ENCODE measurements at places on chromosomes 3 and 15.

GRCh38 chr3:42750834-42751233 is 22.2 kb downstream of the CCDC13 start:
- no peak for DNase-seq

DNA sequence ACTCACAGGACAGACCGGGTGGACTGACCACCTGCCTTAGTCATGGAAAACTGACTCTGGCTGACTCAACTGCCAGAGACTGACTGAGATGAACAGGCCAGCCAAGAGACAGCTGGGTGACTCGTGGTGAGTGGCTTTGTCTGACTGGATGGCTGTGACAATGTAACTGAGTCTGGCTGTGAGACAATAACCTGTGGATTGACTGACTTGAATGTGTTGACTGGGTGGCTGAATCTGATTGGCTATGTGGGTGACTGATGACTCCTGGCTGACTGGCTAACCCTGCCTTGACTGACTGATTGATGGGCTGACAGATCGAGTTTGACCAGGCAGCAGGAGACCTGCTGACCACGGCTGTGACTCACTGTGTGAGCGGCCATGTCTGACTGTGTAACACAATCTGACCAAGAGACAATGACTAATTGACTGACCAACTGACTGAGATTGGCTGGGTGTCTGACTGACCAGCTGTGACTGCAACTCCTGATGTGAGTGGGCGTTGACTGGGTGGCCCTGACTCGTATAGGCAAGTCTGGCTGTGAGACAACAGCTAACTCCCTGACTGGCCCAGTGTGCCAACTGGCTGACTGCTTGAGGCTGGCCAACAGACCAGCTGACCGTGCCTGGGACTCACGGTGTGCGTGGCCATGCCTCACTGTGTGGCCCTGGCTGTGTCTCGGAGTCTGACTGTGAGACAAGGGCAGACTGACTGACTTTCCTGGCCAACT is 509.1 kb downstream of the SHQ1 start:
- no peak for DNase-seq

DNA sequence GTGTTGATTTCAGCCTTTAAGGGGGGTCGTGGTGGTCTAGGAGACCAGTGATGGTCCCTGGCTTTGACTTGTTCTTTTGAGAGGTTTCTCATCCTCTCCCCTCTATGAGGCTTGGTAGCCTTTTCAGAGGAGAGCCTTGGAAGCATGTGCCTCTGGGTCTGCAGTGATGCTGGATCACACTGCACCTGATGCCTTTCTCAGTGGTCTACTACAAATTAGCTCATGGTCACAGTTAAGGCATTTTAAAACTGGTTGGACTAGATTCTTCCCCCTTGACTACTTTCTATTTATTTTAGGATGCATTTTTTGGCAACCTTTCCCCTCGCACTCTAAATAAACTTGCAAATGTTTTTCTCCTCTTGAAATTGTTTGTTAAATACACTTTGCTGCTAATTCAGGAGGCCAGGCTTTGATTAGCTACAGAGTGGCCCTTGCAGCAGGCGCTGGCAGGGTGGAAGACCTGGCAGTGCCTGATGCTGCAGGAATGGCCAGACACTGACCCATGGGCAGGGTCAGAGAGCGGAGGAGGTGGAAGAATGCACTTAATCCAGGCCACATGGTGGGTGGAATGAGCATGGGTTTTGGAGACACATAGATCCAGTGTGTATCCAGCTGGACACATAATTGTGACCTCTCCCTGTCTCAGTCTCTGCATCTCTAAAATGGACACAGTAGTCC is 318.8 kb upstream of the CTDSPL start:
- no peak for DNase-seq

- DNase-seq, result no peak
Measured at GRCh38 chr15:41966920-41967465, 5.4 kb downstream of the EHD4 start.

- DNase-seq, result no peak
Measured at GRCh38 chr15:85496151-85496550, 115.7 kb downstream of the AKAP13 start.

GRCh38 chr3:157532529-157533297 is 29.5 kb upstream of the VEPH1 start:
- DNase-seq, result no peak

- DNase-seq, result no peak
Measured at GRCh38 chr15:92082006-92082843, 228.7 kb downstream of the SLCO3A1 start.

GRCh38 chr15:58554758-58555157 is 123.0 kb downstream of the LIPC start:
- DNase-seq, result no peak

GRCh38 chr3:127044996-127045395 is 62.1 kb downstream of the PLXNA1 start:
- DNase-seq, result no peak

GRCh38 chr3:113128386-113129015 is 82.9 kb upstream of the BOC start:
- DNase-seq, result no peak

DNA sequence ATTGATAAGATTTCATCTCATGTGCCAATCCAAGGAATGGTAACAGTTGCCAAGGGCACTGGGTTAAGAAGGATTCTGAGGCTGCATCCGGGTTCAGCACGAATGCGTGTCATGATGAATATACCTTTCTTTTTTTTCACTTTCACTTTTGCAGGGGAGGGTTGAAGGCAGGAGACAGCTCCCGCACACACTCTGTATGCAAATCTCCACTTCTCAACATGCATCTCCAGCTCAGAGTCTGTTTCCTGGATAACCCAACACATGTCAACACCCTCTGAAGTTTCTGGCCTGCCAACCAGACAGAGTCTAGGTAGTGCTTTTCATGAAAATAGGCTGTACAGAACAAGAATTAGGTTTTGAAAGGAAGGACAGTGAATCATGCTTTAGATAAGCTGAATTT is 21.6 kb downstream of the B4GALT4 start:
- DNase-seq, result no peak

- DNase-seq, result no peak
Measured at GRCh38 chr15:64100958-64101357, 5.2 kb downstream of the SNX1 start.

GRCh38 chr3:152403632-152404066 is 134.9 kb downstream of the MBNL1 start:
- no peak for DNase-seq

- DNase-seq, result no peak
Measured at GRCh38 chr3:42702066-42702951, at the start of gene HHATL. Gene HHATL (minus strand): TSS chr3:42702798. CDS start chr3:42700826, 1,972 bp downstream.

GRCh38 chr3:71513081-71513480 is 70.4 kb downstream of the FOXP1 start:
- no peak for DNase-seq

DNA sequence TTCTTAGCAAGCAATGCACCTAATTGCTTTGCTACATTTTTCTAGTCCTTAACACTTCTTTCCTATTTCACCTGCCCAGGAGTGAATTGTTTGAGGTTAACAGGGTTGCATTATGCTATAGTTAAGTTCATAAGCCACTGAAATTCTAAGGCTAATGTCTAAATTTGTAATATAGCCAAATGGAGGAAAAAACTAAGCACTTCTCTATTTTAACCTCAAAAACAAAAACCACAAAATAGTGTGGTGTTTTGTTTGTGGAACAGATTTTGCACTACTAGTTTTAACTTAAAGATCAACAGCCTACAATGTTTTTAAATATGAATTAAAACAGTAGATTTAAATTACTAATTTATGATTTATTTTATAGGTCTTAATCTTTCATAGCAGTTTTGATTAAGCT is 5.5 kb downstream of the ATOSA start:
- DNase-seq, result no peak

GRCh38 chr3:9316881-9317361 is 45.9 kb upstream of the THUMPD3 start:
- DNase-seq, result no peak

DNA sequence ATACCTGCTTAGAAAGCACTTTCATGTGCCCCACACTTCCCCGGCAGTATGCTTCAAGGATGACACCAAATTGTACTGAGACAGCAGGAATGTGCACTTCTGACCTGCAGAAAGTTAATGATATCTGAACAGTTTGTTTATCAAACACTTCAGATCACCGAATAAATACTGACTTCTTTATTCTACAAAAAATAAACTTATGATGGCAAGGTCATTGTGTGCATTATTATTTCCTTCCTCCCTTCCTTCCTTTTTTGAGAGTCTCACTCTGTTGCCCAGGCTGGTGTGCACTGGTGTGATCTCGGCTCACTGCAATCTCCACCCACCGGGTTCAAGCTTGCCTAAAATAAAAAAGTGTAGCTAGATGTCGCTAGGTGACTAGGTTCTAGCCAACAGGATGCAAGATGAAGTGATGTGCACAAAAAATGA is 80.3 kb downstream of the FAIM start:
- DNase-seq, result no peak

GRCh38 chr3:143418391-143418790 is 298.8 kb downstream of the CHST2 start:
- DNase-seq, result no peak

DNA sequence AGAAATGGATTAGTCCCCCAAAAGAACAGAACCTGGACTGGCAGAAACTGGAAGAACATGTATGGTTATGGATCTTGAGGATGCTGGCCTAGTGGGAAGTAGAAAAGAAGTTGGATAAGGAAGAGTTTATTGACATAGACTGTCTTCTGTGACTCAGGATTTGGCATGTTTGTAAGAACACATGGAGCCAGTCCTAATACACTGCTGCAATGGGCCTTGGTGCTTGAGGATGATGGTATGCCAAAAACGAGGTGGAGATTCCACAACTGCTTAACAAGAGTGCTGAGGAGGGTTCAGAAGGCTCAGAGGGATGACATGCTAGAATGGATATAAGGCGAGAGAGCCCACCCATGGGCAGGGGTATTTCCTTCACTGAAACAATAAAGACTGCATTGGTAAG is 22.4 kb downstream of the LZTFL1 start:
- DNase-seq, result no peak

DNA sequence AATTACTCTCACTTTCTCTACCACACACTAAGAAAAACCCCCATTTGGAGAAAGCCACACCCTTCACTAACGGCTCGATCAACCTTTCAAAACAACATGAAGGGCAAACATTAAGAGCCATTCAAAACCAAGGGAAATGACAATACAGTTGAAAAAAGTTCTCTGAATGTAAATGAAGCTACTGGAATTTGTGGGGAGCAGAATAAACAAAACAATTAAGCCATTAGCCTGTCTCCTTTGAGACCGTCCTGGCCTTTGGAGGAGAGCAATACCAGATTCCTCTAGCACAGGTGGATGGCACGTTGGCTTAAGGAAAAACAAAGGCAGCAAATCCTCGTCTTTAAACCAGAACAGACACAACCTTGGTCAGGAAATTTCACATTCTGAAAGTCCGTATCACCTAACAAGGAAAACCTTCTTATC is 18.7 kb downstream of the MYO1E start:
- DNase-seq, result no peak

DNA sequence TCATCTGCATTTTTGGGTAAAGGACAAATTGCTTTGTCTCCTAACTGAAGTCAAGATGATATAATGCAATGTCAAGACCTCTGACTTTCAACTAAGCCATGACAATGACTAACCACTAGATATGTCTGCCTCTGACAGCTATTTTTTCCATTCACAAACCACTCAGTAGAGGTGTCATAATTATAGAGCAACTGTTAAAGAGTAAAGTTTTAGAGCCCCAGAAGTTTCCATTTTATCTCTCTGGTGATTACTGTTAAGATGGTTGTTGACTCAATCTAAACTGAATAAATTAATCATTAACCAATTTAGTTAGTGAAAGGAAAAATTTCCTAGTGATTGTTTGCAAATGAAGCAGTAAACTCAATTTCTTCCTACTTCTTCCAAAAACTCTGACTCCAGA is 779.9 kb downstream of the GRM7 start:
- DNase-seq, result no peak

DNA sequence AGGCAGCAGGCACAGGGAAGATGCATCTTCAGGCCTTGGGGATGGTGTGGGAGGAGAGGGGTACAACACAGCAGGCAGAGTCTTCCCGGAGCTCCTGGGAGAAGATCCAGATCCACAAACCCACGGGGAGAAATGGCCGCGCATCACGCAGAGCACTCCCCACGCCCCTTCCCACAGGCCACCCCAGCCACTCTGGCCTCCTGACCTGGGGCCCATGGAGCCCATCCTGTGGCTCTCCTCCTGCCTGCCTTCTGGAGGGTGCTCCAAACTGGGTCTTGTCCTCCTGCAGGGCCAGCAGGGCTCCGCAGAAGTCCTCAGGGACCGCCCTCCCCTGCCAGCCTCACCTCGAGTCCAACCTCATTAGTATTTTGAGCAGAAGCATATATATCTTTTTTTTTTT is 17.9 kb downstream of the CORO2B start:
- DNase-seq, result no peak

DNA sequence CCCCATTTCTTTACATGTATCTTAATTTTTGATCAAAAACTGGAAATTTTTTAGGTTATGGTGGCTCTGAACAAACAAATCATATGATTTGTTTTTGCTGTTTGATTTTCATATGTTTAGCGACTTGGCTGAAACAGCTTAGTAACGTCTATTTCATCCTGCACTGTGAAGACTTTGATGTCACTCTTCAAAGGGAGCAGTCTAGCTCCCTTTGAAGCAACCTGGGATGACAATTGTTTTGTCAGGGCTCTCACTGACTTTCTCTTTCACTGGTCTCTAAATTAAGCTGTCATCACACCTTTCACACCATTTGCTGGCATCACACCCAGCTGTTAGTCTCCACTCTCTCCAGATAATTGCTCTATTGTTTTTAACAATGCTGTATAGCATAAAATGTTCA is 896.9 kb downstream of the IGSF11 start:
- no peak for DNase-seq

DNA sequence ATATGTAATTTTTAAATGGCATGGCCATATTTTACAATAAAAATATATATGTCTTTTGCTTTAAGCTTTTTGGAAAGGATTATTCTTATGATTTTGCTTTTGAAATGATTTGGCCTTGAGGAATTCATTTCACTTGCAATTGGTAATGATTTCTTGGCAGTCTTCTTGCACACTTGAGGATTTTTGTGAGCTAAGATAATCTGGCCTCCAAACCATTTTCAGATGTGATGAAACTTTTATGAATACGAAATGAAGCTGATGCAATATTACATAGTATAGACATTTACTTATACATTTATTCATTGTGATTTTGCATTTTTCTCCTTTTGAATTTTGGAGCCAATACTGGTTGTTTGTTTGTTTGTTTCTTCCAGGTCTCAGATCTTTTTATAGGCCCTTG is 6.4 kb upstream of the SH2D7 start:
- no peak for DNase-seq
